ENCODE measurements at places on chromosomes 6 and 20.

DNA sequence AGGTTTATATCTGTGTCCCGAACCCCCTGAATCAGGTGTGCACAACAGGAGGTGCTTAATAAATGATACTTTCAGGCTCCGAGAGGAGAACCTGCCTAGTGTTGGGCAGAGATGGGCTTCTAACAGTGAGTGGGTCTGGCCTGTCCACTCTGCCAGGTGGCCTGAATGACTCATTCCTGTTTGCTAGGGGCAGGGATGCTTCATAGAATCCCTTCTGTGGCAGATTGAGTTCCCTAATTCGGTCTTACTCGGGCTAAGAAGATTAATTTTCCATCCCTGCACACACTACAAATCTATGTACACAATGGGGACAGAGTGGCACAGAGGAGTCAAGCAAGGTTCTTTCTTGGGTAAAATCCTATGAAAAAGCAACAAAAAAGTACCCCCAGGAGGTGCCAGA, 19.8 kb downstream of the SDC4 start:
- DNase-seq, result no peak

DNA sequence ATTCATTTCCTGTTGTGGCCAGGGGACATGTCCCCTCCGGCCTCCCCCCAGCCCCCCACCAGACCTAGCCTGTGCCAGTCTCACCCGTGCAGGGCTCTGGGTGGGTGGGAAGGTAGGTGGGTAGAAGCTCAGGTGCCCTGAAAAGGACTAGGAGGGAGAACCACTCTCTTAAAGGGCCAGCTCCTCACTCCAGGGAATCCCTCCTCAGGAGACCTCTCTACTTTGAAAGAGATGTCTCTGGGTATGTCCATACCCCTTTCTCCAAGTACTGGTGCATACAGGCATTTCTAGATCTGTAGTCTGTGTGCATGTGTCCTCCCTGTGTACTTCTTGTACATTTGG, 60.8 kb upstream of the EPB41L1 start:
- no peak for DNase-seq

GRCh38 chr20:48242623-48243022, 457.3 kb upstream of the SULF2 start:
- no peak for DNase-seq

- no peak for DNase-seq
These were observed 259.9 kb downstream of the SMOC2 start for GRCh38 chr6:168700880-168701279.

DNA sequence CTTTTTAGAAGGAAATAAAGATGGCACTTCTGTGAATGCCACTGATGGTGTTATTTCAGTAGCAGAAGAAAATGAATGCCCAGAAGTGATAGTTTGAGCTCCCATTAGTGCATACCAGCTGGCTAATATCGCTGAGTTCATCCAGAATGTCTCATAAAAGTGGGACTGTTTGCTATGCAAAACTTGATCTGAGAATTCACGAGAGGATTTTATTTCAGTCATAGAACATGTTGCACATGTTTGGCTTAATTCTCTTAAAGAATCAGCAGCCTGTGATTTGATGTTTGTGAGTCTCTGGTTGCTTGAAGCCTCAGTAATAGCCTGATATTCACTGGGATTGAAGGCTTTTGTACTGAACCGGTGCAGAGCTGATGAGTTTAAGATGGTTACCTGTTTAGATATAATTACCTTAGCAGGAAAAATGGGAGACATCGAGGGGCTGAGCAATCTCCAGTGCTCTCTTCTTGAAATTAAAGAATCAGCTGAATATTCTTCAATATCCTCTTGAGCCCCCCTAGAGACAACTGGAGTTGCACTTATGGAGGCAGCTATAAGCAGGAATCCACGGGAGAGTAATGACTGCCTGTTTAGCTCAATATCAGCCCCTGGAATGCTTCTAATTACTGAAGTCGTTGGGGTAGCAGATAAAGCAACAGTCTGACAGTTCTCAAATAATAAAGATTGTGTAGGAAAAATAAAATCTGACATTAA, 955.5 kb downstream of the PHF3 start:
- DNase-seq, result no peak

GRCh38 chr6:133301835-133302234, 60.7 kb downstream of the EYA4 start:
- no peak for DNase-seq

GRCh38 chr6:126020305-126021050, 34.1 kb downstream of the TRMT11 start:
- no peak for DNase-seq

DNA sequence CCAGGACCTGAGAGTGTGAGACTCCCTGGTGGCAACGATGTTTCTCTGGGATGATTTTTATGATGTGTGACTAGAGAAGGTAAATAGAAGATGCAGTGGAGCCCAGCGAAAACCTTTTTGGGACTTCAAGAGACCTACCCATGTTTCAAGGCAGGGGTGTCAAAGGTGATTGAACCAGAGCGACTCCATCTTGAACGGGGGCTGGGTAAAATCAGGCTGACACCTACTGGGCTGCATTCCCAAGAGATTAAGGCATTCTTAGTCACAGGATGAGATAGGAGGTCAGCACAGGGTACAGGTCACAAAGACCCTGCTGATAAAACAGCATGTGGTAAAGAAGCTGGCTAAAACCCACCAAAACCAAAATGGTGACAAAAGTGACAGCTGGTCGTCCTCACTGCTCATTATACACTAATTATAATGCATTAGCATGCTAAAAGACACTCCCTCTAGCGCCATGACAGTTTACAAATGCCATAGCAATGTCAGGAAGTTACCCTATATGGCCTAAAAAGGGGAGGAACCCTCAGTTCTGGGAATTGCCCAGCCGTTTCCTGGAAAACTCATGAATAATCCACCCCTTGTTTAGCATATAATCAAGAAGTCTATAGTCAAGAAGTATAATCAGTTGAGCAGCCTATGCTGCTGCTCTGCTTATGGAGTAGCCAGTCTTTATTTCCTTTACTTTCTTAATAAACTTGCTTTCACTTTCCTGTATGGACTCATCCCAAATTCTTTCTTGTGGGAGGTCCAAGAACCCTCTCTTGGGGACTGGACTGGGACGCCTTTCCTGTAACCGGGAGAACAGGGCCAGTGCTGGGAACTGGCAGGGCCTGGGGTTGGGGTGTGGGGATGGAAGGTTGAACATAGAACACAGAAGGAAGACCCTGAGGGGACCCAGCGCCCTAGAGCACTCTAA, 526.4 kb downstream of the QKI start:
- no peak for DNase-seq

DNA sequence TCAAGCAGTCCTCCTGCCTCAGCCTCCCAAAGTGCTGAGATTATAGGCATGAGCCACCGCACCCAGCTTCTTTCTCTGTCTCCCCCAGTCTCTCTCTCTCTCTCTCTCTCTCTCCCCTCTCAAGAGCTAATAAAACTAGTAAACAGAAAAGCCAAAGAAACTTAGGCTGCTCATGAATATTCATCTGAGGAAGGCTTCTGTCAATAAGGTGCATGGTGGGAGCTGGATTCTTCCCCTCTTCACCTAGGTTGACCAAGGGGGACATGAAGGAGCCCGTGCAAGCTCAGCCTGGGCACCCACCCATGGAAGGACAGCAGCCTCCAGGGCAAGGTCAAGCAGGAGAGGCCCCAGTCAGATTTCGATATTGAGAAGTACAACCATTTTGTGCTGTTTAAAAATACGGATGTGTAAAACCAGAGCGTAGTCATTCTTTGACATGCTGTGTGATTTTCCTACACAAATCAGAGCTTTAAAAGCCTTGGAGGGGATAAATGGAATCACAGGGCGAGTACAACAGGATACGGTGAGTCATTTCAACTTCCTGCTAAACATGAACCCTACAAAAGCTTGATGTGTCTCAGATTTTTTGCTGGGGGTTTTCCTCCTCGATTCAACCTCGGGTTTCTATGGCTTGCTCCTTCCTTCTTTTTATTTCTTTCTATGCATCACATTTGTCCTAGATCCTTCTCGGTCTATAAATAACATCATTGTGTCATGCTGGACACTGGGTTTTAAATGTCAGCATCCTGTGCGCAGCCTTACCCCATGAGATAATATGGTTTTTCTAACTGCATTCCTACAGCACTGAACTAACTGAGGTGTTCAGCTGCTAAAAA, 368.9 kb upstream of the JARID2 start:
- no peak for DNase-seq

DNA sequence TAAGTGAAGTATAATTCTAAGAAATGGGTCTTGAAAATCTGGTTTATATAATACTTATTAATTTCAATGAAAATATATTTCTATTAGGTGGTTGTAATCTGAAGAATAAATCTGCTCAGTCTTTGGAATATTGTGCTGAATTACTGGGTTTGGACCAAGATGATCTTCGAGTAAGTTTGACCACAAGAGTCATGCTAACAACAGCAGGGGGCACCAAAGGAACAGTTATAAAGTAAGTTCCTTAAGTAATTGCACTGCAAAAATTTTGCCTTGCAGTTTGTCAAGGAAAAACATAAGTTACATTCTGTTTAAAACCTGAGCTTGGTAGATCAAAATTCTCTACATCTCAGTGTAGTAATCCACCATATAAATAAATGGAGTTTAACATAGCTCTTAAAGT, 106.0 kb downstream of the MYO6 start:
- peak; percentile 1 for DNase-seq

- DNase-seq, result peak; percentile 57
These were observed 126.8 kb downstream of the ALDH8A1 start for GRCh38 chr6:134822920-134823709.

DNA sequence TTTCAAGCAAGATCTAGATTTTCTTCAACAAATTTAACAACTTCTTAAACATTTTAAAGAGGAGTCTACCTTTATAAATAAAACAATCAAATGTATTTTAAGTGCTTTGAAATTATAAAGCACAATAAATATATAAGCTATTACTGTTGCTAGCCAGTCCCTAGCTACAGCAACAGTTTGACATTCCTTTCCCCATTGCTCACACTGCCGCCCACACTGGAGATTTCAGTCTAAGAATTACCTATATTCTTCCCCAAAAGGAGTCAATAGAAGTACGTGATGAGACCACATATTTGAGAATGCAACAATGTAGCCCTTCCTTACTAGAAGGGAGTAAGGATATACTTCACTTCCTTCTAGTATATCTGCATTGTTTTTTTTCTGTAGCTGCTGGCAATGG, 65.3 kb upstream of the RNF146 start:
- DNase-seq, result no peak
